ENCODE measurements at places on chromosomes 2 and 18. TPM values are rescaled to one million over a fixed set of nuclear protein-coding genes. Genes with fewer than 3 reads are reported as not detected.

The SDC1 gene
- 0.10 TPM for total RNA-seq

The SERPINB11 gene
- not detected for total RNA-seq

The DOCK10 gene
- 68.2 TPM for total RNA-seq

The STON1 gene
- total RNA-seq, result 0.51 TPM

The CFC1 gene
- total RNA-seq, result not detected

The SERPINB10 gene
- total RNA-seq, result not detected

The IL37 gene
- total RNA-seq, result not detected

The ANKRD29 gene
- total RNA-seq, result not detected

The SIGLEC15 gene
- not detected for total RNA-seq

The WDR35 gene
- 1.5 TPM for total RNA-seq

GRCh38 chr2:85134896-85135659 is 1.9 kb downstream of the TCF7L1 start:
- DNase-seq, result no peak

DNA sequence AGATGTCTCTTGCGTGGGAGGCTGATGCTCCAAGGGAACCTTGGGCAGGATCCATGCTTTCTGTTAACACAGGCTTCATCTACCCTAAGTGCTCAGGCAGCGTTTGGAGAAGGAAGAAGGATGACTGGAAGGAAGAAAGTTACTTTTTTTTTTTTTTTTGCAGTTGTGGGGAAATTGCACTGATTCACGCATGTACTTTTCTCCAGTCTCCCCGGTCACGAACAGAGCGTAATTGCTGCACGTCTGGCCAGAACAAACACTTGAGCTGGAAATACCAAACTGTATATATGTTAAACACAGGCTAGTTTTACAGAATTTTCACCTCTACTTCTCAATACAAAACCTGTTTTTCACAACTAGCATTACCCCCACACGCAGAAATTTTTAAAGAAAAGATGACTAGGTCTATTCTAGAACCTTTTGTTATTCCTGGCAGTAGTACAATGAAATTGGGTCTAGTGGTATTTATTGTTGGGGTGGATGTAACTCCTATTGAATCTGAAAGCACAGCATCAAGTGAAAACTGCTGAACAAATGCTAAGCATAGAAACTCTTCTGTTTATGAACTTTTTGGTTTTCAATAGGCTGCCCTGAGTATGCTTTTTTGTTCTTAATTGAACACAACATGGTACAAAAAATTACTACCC is 9.3 kb upstream of the SCYGR5 start:
- no peak for DNase-seq

- no peak for DNase-seq
Measured at GRCh38 chr2:173708806-173709205, 256.4 kb downstream of the SP3 start.

- no peak for DNase-seq
Measured at GRCh38 chr2:197247083-197247482, 63.5 kb downstream of the ANKRD44 start.

DNA sequence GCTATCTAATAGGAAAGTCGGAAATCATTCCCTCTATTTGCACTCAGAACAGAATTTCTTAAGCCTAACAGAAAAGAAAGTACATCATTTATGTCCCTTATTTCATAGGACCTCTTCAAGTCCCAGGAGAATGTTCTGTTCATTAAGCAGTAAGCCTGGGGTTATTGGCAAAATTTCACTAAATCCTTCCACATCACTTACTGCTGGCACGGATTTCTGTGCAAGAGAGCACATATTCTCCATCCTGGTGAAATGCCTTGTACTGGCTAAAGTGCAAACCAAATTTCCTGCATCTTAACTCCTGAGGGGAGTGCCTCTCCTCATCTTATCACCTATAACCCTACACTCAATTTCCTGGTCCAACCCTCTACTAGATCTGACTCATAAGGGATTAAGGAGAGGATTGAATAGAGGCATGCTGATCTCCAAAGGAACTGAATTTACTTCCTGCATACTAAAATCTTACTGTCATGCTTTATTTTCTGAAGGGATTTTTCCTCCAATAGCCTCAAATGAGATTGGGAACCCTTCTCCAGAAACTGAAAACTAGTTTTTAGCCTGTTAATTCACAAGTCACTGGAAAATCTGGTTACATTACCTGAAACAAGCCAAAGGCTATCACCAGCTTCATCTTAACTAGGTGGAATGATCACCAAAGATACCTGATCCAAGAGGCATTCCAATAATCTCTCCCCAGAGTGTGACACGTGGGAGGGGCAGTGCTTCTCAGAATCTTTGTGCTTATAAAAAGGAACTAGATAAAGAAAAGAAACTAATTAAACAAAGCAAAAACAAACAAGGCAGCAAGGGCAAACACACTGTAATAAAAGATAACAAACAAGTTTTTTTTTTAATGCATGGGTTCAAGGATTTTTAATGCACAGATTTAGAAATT is 311.1 kb downstream of the NR4A2 start:
- DNase-seq, result no peak

- DNase-seq, result peak; percentile 35
Measured at GRCh38 chr2:62010632-62011256, 105.3 kb downstream of the COMMD1 start.

- DNase-seq, result no peak
Measured at GRCh38 chr2:10385501-10385900, 62.6 kb downstream of the ODC1 start.

GRCh38 chr18:12769136-12769535 is 66.3 kb downstream of the PSMG2 start:
- DNase-seq, result no peak

DNA sequence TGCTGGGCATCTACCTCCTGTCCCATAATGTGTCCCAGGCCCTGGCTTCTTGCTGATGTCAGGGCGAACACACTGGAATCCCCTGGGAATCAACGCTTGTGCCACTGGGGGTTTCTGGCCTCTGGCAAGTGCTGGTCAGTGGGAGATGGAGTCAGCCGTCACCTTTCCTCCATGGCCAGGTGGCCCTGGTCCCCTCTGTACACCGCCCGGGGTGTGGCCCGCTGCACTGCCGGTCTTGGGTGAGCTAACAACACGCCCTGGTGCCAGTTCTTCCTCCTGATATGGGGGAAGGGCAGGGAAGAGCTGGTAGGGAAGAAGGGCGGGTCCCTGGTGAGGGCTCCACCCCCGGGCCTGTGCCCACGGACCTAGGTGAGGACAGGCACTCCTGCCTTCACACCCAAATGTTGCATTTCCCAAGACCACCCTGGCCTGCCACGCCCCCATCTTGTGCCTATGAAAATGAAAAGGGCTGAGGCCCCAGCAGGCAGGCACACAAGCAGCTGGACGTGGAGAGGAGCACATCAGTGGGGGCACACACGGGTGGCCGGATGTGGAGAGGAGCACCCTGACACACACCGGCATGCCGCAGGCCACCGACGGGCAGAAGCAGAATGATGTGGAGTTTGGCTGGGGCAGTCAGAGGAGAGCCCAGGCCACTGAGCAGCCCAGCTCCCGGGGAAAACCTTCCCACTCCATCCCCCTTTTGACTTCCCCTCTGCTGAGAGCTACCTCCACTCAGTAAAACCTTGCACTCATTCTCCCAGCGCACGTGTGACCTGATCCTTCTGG is 140.5 kb downstream of the ASB1 start:
- DNase-seq, result no peak

GRCh38 chr2:215487002-215487372 is 51.1 kb upstream of the FN1 start:
- no peak for DNase-seq

- DNase-seq, result no peak
Measured at GRCh38 chr2:101119431-101119830, 31.8 kb downstream of the TBC1D8 start.

- no peak for DNase-seq
Measured at GRCh38 chr2:230128623-230129342, 60.1 kb upstream of the SLC16A14 start.

- no peak for DNase-seq
Measured at GRCh38 chr2:157696036-157696435, 67.4 kb upstream of the ACVR1C start.

GRCh38 chr2:60351802-60352201 is 201.7 kb downstream of the BCL11A start:
- DNase-seq, result peak; percentile 93

GRCh38 chr2:218152172-218152571 is 14.6 kb downstream of the CXCR1 start:
- DNase-seq, result no peak

DNA sequence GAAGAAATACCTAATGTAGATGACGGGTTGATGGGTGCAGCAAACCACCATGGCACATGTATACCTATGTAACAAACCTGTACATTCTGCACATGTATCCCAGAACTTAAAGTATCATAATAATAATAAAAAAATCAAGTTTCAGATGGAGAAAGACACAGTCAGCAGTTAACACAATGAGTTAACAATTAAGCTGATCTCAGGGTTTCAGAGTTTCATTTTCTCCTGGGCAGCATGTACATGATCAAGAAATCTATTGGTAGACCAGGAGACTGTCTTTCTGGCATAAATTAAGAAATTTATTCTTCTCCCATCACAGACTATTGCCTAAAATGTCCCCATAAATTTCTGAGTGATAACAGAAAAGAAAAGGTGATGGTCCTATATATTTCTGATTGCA is 155.3 kb downstream of the RAD51AP2 start:
- no peak for DNase-seq

DNA sequence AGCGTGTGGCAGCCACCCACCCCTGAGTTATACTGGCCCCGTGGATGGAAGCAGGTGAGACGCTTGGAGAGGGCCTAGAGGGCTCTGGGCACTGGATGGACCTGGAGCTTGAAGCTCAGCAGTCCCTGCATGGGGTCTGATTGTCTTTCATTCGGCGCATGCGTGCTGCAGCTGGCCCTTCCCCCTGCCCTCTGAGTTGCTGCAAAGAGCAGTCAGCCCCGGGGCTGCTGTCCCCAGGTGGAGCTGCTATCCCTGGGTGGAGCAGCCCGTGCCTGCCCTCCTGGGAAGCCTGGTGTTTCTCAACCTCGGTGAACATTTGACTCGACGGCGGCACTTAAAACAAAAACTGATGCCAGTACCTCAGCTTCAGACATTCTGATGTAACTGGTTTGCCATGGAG is 29.6 kb downstream of the IGFBP5 start:
- no peak for DNase-seq

GRCh38 chr18:65919663-65920062 is 168.9 kb downstream of the CDH7 start:
- DNase-seq, result no peak

DNA sequence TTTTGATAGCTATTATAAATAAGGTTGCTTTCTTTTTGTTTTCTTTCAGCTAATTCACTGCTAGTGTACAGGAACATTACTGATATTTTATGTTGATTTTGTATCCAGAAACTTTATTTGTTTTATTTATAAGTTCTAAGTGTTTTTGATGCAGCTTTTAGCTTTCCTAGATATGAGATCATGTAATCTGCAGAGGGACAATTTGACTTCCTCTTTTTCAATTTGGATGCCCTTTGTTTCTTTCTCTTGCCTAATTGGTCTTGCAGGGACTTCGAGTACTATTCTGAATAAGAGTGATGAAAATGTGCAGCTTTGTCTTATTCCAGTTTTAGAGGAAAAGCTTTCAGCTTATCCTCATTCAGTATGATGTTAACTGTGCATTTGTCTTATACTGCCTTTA is 643.4 kb upstream of the CDH2 start:
- no peak for DNase-seq

DNA sequence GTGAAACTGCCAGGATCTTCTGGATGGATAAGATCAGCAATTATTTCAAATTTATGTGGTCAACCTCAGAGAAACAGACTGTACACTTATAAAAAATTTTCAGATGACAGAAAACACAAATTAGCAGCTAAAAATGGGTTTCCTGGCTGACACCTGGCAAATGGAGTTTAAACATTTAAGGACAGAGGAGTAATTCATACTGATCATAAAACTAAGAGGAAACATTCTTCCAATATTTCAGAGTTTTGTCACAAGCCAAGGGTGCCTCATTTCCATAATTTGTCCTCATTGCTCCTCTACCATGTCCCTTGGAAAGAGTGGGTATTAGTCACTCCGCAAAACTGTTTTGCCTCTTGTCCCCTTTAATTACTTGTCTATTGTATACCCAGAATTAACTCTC is 70.2 kb downstream of the TMEFF2 start:
- no peak for DNase-seq

GRCh38 chr18:23244401-23244800 is 109.1 kb downstream of the CABLES1 start:
- DNase-seq, result no peak

- peak; percentile 5 for DNase-seq
Measured at GRCh38 chr2:151560289-151560688, 150.6 kb downstream of the RIF1 start.

GRCh38 chr2:171584001-171584400 is 61.7 kb downstream of the CYBRD1 start:
- DNase-seq, result no peak

- DNase-seq, result no peak
Measured at GRCh38 chr2:221529943-221530652, 42.0 kb downstream of the EPHA4 start.

GRCh38 chr18:79531386-79531785 is 135.7 kb downstream of the NFATC1 start:
- DNase-seq, result no peak

GRCh38 chr2:41446266-41446665 is 601.6 kb upstream of the PKDCC start:
- DNase-seq, result no peak

DNA sequence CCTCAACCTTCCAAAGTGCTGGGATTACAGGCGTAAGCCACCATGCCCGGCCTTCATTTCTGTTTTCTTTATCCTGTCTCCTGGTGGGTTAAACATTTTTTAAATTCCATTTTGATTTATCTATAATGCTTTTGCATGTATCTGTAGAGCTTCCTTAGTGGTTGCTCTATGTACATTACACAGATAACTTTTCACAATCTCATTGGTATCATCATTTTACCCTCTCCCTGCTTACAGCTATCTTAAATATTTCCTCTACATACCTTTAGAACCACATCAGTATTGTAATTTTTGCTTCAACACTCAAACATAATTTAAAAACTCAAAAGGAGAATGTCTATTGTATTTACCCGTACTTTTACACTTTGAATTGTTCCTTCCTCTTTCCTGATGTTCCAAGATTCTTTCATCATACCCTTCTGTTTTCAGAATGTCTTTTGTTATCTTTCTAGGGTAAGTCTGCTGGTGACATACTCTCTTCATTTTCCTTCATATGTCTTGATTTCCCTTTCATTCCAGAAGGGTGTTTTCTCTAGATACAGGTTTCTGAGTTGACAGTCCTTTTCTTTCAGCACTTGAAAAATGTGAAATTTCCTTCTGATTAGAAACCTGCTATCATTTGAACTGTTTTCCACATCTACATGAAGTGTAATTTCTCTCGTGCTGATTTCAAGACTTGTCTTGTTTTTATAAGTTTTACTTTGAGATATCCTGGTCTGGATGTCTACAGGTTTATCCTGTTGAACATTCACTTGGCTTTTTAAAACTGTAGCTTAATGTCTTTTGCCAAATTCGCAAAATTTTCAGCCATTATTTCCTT is 21.9 kb downstream of the PPP3R1 start:
- no peak for DNase-seq

- peak; percentile 40 for DNase-seq
Measured at GRCh38 chr2:32591669-32592463, 36.0 kb upstream of the TTC27 start.

DNA sequence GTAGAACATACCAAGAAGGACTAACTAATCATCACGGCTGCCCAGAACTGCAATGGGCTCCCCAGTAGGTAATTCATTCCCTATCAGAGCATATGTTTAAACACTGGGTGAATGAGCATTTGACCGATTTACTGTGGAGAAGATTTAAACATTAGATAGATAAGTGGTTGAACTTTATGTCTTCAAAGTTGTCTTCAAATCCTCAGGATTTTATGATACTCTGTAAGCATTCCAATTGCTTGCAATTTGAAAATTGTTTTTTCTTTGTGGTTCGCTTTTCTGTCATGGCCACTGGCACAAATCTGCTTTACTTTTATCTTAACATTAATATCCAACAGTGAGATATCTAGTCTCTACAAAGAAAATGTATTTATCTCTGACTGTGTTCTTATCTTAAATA is 37.7 kb upstream of the MMADHC start:
- DNase-seq, result no peak

Data from OCI-LY7 (cell line).